ENCODE measurements at places on chromosomes 5 and 9. TPM values are rescaled to one million over a fixed set of nuclear protein-coding genes. Genes with fewer than 3 reads are reported as not detected.

Gene TNFSF8
- not detected for total RNA-seq

Gene MAMDC4
- total RNA-seq, result 9.2 TPM

DNA sequence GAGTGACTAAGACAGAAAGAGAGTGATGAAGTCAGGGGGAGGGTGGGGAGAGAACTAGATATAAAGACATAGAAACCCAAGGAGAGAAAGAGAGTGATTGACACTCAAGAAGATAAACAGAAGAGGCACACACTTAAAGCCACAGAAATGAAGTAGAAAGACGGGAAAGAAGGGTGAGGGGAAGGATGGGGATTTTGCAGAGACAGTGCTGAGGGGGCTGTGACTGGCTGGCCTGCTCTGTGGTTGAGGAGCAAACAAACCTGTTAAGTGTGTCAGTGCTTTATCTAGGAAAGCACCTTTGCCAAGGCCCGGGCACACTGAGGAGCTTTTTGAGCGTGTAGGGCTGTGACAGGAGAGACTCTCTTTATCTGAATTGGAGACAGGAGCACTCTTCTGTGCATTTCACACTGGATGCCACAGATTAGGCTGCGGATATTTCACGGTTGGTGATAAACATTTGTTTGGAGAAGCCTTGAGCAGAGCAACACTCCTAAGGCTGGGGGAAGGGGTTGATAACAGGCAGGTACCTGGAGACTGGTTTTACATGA is 109.1 kb downstream of the DOCK2 start:
- no peak for DNase-seq

- DNase-seq, result no peak
Measured at GRCh38 chr5:179284751-179285631, 60.3 kb downstream of the ADAMTS2 start.

Gene ALG2
- 30.2 TPM for total RNA-seq

Measured in PC-9 (cell line).